ENCODE measurements at places on chromosomes 3 and 15.

GRCh38 chr3:123880998-123881561 is 3.1 kb downstream of the MYLK start:
- DNase-seq = no peak

- no peak for DNase-seq
These were observed 43.0 kb downstream of the FLNB start for GRCh38 chr3:58051196-58051595.

GRCh38 chr15:92683511-92683834 is 27.9 kb upstream of the FAM174B start:
- DNase-seq = no peak

DNA sequence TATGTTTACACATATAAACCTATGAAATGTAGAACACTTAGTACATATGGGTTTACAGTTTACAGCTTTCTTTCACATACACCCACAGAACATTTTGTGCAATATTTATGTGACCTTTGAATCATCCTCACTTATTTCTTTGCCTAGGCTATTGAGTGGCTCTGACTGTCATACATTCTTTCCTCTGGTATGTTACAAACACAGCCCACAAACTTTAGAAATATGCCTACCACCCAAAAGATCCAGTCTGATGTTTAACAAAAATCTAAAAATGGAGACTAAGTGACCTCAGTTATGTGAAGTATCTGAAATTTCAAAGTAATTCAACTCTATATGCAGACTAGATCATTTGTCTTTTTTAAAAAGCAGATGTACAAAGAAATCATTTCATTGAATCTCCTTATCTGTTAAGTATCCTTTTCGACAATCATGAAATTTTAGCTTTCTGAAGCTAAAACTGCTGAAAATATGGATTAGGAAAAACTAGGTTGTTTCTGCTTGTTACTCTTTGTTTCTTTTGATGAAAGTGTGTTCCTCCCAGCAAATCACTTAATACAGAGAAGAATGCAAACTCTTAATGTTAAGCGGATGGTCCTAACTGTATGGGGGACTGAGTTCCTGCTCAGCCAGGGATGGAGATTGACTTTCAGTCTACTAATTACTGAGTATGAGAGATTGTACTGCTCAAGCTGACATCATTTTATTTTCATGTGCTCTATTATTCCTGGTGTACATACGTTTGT is 27.7 kb downstream of the CCDC54 start:
- no peak for DNase-seq

- no peak for DNase-seq
These were observed 18.1 kb upstream of the SLC27A2 start for GRCh38 chr15:50163719-50164410.

DNA sequence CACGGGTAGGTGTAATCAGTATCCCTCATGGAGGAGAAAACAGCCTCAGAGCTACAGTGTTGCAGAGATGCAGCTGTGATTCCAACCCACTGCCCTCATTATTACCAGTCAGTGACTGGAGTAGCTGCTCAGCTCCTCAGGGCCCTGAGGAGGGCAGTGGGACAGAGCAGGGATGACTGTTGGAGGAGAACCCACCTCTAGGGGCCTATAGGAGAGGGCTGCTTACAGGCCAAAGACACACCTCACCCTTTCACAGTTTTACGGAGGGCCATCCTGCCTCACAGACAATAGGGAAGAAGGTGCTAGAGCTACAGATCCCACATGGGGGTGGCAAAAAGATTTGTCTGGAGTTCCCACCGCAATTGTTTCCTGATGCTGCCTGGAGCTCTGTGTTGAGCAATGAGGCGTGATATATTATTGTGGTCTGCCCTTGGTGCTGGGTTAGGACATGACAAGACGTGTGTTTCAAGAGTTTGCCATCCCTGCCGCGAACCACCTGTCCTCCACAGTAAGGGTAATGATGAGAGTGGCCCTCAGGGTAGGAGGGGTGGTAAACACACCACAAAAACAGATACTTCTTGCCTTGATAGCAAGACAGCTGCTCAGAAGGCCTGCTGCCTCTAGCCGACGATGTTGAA is 140.5 kb upstream of the TPM1 start:
- DNase-seq = no peak

- no peak for DNase-seq
These were observed 660.0 kb downstream of the FHIT start for GRCh38 chr3:60591267-60591666.

DNA sequence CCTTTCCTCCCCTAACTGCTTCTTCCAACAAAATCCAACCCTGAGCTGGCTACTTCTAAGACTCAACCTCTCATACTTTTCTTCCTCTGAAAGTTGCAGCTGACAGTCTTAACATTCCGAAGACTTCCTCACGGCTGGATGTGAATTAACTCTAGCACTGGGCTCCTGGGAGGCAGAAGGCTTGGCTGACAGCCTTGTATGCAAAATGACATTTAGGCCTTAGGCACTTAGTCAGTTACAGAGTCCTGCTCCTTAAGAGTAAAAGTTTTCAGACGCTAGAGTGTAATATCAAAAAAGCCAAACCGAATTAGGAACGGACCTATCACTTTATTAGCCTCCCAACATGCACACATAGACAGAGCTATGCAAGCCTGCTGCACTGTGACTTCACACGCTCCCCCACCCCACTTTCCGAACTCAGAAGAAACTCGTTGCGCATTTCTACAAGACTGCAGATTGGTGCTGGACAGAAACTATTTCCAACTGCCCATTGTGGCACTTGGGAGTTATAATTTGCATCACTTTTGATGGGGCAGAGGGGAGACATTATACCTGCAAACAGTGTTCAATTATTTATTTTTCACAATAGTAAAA is 15.5 kb upstream of the ANXA2 start:
- DNase-seq = no peak

DNA sequence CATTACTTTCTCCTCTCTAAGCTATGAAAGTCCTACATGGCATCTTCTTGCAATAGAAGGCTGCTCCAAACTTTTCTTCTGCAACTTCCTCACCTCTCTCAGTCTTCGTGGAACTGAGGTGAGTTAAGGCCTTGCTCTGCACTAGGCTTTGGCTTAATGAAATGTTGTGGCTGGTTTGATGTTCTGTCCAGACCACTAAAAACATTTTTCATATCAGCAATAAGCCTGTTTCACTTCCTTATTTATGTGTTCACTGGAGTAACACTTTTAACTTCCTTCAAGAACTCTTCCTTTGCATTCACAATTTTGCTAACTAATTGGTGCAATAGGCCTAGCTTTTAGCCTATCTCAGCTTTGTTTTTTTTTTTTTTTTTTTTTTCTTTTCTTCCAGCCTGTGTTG is 335.3 kb upstream of the NECTIN3 start:
- no peak for DNase-seq

DNA sequence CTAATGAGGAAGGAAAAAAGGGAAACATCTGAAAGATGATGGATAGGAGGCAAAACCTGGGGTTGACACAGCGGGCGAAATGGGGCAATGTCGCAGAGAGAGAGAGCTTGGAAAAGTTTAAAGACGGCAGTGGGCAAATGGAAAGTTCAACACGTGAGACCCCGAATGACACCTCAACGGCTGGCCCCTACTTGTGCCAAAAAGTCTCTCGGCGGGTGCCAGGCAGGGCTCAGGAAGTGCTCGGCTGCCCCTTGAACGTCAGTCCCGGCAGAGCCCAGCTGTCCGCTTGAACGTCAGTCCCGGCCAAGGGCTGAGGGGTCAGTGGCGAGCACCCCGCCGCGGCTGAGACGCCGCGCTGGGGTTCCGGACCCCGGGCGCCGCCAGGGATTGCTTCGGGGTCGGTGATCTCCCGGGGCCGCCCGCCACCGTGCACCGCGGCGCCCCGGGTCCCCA is 658 bp downstream of the EOGT start:
- no peak for DNase-seq

GRCh38 chr3:136818191-136818768 is 646 bp upstream of the SLC35G2 start:
- DNase-seq = no peak

GRCh38 chr3:4656059-4656458 is 162.9 kb downstream of the ITPR1 start:
- DNase-seq = no peak

- DNase-seq = no peak
These were observed 964 bp upstream of the NCKIPSD start for GRCh38 chr3:48686538-48687219.

- DNase-seq = no peak
These were observed 269.2 kb downstream of the MECOM start for GRCh38 chr3:169394316-169394715.

DNA sequence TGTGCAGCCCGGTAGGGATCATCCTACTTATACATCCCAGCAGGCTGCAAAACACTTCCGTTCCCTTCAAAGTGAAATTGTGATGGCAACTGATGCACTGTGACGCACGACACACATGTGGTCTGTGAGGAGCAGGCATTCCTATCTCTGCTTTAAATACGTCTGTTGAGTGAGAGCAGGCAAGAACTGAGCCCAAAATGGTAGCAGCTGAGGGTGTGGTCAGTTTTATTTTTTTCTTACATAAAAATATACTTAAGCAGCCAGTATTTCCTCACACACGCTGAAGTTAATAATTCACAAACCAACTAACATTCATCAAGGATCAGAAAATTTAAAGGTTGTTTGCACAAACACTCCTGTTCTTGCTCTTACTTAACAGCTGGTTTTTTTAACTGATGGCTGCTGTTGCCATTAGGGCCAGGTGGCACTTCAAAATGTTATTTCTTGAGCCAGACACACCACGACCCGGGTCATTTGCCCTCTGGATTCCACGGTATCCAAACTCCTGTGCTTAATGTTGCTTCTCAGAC is 23.9 kb downstream of the LRIG1 start:
- DNase-seq = no peak

DNA sequence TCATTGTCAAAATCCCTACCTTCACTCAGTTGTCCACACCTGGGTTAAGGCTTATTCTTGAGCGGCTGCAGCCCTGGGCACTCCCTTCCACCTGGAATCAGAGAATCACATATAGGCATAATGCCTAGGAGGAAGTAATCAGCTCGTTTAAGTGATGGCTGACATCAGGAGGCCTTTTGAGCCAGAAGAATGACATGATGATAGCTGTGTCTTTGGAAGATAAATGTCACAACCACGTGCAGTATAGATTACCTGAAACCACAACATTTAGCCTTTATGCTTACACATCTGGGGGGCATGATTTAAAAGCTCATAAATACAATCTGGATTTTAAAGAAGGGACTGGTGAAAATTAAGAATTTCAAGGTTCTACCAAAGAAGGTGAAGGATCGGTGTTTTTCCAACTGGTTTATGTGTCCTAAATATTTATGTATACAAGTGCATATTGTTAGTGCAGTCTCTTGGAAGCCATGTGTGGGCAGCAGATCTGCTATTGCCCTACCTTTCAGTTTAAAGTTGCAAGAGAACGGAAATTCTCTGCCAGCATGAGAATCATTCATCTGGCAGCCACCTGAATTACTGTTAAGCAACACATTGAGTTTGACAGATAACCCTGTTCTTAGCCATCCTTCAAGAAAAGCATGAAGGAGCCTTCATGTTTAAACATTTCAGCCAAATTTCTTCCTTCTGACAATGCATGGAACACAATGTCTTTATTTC is 163.4 kb upstream of the NR2E3 start:
- DNase-seq = no peak

DNA sequence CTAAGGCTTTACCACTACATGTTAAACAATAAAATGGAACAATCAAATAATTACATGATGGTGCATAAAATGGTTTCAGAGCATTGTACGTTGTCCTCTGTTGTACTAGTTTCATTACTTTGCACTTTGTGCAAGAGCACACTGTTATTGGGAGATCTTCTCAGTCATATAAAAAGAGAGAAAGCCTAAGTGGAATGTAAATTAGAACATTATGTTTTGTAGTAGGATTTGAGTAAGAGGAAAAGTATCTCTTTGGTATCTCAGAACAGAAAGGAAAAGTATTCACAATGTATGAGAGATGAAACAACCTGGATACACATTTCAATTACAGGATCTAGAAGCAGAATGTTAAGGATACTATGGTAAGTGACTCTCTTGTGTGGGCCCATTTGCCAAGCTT is 26.9 kb upstream of the PLSCR2 start:
- DNase-seq = no peak

- no peak for DNase-seq
These were observed at the start of gene GATA2 for GRCh38 chr3:128492671-128493569. Gene GATA2, minus strand, starts transcription at chr3:128493201. Its CDS starts 6,170 bp downstream, at chr3:128487031.

DNA sequence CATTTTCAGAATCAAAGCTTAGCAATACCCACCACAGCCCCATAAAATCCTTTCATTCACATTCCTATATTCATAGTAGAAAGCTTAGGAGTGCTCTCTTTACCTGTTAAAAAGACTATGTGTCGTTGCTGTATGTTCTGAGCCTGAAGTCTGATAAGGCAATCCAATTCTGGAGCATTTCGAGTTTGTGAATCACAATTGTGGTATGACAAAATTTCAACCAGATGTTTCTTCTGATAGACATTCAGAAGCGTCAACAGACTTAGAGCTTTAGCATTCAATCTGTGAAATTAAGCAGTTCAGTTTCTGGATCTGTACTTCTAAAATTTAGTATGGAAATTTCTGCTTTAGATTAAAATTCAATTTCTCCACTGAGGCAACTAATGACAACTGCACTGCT is 58.3 kb downstream of the TASOR start:
- DNase-seq = no peak

DNA sequence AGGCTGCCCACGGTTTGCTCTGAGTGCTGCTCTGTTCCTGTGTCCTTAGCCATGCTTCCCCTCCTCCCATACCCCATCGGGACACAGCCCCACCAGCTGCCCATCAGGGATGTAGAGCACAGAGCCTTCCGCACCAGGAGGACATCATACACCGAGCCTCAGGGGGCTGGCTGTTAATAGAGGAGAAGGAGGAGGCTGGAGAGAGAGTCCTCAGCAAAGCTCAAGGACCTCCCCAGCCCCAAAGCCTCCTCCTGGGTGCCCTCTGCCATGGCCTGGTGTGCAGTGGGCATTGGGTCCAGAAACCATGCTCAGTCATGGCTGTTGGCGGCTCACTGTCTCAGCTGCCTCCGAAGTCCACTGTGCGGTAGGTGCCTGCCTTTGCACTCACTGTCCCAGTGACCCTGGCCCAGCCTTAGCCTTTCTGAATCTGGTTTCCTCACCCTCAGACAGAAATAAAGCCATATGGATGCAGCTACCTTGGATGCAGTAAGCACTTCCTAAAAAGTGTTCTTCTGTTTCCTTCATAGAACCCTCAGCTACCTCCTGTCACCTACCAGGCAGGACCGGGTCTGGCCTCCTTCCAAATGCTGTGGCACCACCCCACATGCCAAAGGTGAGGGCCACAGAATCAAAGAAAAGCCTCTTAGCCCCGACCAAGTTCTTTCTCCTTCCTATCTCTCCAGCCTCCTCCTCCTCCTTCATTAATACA is 53.9 kb downstream of the ACAD9 start:
- no peak for DNase-seq

- no peak for DNase-seq
These were observed at the start of gene LSMEM2 for GRCh38 chr3:50278880-50279224. Gene LSMEM2, plus strand, starts transcription at chr3:50279087. Its CDS starts 27 bp downstream, at chr3:50279114.

GRCh38 chr3:8494327-8494726 is 7.3 kb upstream of the LMCD1 start:
- DNase-seq = no peak

GRCh38 chr3:179463319-179463718 is 12.0 kb upstream of the GNB4 start:
- DNase-seq = no peak

- DNase-seq = no peak
These were observed 136.1 kb upstream of the MEF2A start for GRCh38 chr15:99429681-99430081.
